ENCODE measurements at places on chromosomes 7 and 10.

GRCh38 chr10:10540398-10540797 lies 477.3 kb upstream of the CELF2 start:
- DNase-seq = no peak

- no peak for DNase-seq
Observed at GRCh38 chr10:6365384-6365783, 162.7 kb downstream of the PFKFB3 start.

- no peak for DNase-seq
Observed at GRCh38 chr7:110685899-110686298, 405.0 kb upstream of the LRRN3 start.

GRCh38 chr10:44183667-44184632 lies 200.9 kb downstream of the CXCL12 start:
- no peak for DNase-seq

GRCh38 chr7:140312141-140312846 lies 86.0 kb downstream of the SLC37A3 start:
- no peak for DNase-seq

DNA sequence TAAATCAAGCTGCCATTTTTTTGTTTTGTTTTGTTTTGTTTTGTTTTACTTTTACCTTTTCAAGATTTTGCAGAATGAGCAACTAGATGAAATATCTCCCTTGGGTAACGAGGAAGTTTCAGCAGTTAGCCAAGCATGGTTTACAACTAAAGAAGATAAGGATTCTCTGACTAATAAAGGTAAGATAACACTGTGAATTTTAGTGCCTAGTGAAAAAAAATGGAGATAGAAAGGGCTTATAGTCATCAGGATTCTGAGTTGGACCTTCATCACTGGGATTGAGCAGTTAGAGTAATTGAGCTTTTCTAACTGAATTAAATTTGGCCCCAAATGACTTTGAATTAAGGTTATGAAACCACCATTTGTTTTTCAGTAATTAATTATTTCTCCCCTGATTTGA lies 21.2 kb downstream of the DMTF1 start:
- DNase-seq = no peak

DNA sequence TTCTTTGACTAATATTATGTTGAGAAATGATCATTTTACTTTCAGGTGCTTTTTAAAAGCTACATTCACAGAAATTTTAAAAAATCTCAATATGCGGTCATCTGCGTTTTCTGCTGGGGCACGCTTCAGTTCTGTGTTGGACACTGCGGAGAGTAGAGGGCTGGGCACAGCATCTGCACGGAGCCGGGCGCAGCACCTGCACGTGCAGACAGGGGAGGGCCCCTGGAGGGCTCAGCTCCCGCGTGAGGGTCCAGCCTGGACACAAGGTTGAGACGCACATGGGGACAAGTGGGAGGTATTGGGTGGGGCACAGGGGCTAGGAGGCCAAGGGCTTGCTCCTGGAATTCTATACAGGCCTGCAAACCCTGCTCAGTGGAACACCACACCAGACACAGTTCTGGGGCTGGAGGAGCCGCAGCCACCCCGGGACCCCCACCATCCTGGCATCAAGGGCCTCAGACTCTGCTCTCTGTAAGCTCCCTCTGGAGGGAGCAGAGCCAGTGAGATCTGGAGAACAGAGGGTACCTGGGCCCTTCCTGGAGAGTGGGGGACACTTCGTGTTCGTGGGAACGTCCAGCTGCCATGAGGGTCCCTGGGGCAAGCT lies 20.4 kb upstream of the FAM20C start:
- DNase-seq = no peak

DNA sequence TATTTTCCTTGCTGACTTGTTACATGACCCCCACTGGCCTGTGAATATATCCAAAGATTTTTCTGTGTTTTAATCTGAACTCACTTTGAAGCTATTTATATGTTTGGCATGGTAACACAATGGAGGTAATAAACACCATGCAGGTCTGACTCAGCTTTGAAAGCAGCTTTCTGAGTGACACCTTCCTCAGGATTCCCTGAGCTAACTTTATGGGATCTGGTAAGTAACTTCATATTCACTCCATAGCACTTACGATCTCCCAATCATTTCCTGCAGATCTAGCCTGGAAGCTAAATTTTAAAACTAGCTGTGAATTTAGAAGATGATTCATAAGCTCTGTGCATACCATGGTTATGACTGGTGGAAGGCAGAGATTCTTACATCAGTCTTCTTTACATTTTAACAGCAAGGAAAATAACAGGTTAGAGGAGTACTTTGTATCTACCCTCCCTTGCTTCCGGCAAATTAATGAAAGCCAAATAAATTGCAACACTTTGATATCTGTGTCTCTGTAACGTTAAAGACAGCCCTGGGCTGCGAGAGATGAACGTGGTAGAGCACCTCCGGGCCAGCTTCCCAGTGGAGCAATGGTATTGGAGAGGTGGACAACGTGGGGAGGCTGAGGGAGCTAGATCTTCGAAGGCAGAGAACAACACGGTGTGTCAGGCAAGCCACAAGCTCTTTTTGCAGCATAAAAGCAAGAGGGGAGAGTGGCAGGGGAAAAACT lies 170.2 kb upstream of the KLF14 start:
- DNase-seq = no peak

DNA sequence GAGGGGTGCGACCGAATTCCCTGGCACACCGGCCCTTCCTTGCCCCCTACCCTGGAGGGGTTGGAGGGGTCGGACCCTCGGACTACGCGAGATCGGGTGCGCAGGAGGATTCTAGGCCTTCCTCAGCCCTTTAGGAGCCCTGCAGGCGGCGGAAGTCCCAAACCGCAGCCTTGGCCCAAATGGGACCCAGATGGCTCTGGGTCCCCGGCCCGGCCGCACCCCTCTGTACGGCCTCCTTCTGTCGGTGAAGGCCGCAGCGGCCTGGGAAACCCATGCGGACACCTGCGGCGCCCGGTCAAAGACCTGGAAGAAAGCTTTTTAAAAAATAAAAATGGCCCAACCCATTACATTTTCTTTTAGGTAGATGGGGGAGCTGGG lies 2.4 kb upstream of the VAX1 start:
- DNase-seq = no peak

GRCh38 chr10:11388996-11389395 lies 222.5 kb downstream of the USP6NL start:
- no peak for DNase-seq

All from activated CD4-positive, alpha-beta T cell treated with anti-CD3 and anti-CD28 coated beads, Interleukin-2, amount 50 U/mL, for 24 hours (primary cell).